Nasal cavity respiratory epithelium epithelial cell of viscerocranial mucosa (primary cell): ENCODE measurements at places on chromosomes 3 and 15. TPM values are rescaled to one million over a fixed set of nuclear protein-coding genes. Genes with fewer than 3 reads are reported as not detected.

PRTG gene
- total RNA-seq, result under 0.01 TPM in 1 of 2 replicates, not detected in the other

FILIP1L gene
- total RNA-seq, result 2.7 and 8.5 TPM in 2 replicates

STRC gene
- total RNA-seq, result 0.34 and 0.71 TPM in 2 replicates

GLDN gene
- 0.07 and 0.34 TPM in 2 replicates for total RNA-seq

OXTR gene
- 0.36 and 0.68 TPM in 2 replicates for total RNA-seq

NR2E3 gene
- total RNA-seq, result 0.14 and 0.34 TPM in 2 replicates

HHLA2 gene
- total RNA-seq, result not detected in 2 replicates

MAGEF1 gene
- 13.0 and 17.4 TPM in 2 replicates for total RNA-seq

TM4SF18 gene
- not detected in 2 replicates for total RNA-seq

LMAN1L gene
- 0.21 TPM in 1 of 2 replicates, not detected in the other for total RNA-seq

MST1R gene
- total RNA-seq, result 21.9 and 24.4 TPM in 2 replicates
